ENCODE measurements at places on chromosomes 3 and 15.

GRCh38 chr3:152938974-152939636 is 104.2 kb downstream of the P2RY1 start:
- no peak for DNase-seq

- no peak for DNase-seq
Measured at GRCh38 chr3:189167027-189167766, 4.6 kb upstream of the TPRG1 start.

GRCh38 chr15:48006031-48006511 is 114.7 kb upstream of the SLC24A5 start:
- DNase-seq: no peak

DNA sequence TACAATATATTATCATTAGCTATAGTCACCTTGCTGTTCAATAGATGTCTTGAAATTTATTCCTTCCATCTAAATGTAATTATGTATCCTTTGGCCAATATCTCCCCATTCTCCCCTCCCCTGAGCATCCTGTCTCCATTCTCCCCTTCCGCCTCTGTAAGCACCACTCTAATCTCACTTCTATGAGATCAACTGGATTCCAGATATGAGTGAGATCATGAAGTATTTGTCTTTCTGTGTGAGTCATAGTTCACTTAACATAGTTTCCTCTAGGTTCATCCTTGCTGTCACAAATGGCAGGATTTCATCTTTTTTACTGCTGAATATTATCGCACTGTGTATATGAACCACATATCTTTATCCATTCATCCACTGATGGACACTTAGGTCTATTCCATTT is 148.8 kb upstream of the NDN start:
- no peak for DNase-seq

DNA sequence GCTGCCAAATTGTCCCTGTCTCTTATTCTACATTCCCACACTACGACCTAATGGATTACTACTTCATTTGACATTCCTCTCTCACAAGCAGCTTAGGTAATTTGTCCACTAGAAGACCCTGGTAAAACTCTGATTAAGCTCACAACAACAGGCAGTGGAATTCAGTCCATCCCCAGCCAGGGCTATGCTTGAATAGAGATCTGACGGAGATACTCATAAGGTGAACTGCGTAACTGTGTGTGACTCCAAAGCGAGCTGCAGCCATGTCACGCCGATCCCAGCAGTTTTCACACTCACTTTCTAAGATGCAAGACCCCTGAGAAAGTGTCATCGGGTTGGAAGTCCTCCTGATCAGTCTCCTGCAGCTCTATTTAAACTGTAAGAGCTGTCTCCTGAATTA is 25.7 kb upstream of the ROBO2 start:
- no peak for DNase-seq

DNA sequence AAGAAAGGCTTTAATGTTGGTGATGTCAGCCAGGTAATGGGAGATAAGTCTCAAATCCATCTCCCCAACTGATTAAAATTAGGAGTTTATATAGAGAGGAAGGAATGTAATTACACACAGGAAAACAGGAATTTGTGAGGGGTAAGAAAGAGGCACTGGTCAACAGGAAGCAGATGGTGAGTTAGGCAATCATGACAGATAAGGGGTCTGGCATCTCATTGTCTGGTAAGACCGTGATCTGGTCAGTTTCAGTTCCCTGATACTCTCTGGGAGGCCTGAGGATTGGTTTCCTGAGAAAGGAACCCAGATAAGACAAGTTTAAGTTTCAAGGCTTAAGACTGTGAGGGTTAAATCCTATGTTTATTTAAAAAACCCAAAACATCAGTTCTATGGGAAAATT is 414.7 kb upstream of the ARRDC4 start:
- no peak for DNase-seq

Measured in NK-92 treated with Interleukin-12 subunit alpha and Interleukin-12 subunit beta, amount 100 ng/mL, for 24 hours (cell line).